ENCODE measurements at places on chromosomes 3 and 15.

- DNase-seq: peak; percentile 29
These were observed 9.8 kb downstream of the ISG20 start for GRCh38 chr15:88648357-88649214.

DNA sequence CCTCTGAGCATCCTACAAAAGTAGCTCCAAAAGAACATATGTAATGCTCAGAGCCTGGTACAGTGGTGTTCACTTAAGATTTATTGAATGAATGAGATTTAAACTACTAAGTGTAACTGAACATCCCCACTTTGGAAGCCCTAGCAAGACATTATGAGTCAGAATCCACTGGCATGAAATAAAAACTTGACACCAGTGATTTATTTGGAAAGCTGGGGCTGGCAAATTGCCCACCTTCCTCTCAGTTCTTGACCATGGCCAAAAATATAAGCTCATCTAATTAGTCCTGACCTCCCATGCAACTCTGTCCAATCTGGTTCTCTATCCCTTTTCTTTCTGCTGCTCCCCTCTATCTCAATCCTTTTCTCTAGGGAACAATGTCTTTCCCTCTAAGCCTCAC, 418.0 kb downstream of the PLCL2 start:
- DNase-seq: no peak

- DNase-seq: no peak
These were observed 33.5 kb downstream of the PCCB start for GRCh38 chr3:136283627-136284026.

GRCh38 chr3:132553826-132554225, 43.2 kb upstream of the ACKR4 start:
- no peak for DNase-seq

DNA sequence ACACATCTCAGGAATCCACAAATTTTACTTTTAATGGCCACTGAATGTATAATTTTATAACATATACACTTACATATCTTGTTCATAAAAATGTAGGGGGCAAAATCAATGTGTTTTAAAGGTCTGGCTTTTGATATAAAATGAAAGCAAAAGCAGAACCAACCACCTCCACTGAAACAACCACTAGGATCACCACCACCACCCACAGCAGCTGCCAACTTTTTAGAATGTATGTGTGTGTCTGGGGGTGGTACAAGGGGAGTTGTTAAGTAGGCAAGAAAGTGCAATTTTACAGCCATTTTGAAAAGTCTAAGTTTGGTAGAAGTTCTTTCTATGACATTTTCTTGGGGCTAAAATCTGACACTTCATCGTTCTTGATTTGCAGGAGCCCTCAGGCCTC, 44.0 kb downstream of the OTOL1 start:
- DNase-seq: no peak
